NCI-H2081 (cell line): ENCODE measurements at places on chromosomes 7 and 10.

DNA sequence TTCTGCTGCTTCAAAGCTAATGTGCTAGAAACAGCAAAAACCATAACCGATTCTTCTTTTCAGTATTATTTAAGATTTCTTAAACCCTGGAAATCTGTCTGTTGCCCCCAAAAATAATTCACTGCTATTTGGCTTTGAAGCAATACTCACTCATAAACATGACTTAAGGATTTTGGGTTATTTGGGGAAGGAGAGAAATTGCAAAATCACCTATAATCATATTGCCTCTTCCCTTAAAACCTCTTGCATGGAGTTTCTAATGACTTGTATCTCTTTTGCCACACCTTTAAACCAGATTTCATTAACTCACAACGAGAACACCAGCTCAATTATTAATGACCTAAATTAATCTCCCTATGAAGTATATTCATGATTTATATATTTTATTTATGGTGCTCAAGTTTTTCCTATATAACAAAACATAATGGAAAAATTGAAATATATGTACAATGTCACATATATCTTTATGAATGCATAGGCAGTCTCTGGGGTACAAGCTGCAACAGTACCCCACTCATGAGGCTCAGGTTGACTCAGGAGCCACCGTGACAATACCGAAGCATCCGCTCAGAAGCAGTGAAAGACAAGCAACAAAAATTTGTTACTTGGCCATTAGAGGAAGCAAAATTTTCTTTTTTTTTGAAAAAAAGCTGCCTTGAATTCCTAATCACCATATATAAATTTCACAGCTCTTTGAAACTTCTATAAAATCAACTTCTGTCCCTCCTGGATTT lies 3.0 kb downstream of the NAMPT start:
- no peak for DNase-seq

- DNase-seq, result no peak
Measured at GRCh38 chr10:58508316-58508715, 4.4 kb upstream of the BICC1 start.

DNA sequence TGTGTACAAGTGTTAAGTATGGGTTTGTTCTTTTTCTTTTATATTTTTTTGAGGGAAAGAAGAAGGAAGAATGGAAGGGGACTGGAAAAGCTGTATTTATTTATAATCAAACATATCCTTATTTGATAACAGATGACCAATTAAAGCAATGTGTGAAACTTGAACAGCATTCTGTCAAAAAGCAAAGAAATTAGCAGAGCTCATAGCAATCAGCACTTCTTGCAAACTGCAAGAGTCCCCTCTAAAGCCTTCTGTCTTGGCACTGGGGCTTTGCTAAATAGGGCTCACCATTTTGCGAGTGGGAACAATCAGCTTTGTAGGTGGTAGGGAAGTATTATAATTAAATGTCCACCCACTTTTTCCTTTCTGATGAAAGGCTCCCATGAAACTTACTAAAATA lies 164.9 kb upstream of the LRRTM3 start:
- no peak for DNase-seq

DNA sequence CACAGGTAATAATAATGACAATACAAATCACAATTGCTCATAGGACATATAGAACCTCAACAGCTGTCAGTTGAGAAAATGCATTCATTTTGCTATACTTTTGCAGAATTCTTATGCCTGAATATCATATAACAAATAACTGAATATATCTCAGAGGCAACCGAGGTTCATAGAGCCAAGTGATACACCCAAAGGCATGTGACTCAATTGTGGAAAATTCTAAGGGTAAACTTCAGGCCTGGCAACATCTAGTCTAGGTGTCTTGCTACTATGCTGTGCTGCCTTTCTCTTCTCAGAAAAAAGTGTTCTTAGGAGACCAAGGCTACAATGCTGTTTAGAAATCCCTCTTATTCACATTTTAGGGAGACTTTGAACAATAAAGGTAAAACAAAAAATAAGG lies 270.7 kb downstream of the BAMBI start:
- no peak for DNase-seq

GRCh38 chr10:79932841-79933379 lies 16.0 kb downstream of the SFTPD start:
- no peak for DNase-seq

GRCh38 chr7:30168835-30169573 lies 34.2 kb downstream of the MTURN start:
- no peak for DNase-seq

DNA sequence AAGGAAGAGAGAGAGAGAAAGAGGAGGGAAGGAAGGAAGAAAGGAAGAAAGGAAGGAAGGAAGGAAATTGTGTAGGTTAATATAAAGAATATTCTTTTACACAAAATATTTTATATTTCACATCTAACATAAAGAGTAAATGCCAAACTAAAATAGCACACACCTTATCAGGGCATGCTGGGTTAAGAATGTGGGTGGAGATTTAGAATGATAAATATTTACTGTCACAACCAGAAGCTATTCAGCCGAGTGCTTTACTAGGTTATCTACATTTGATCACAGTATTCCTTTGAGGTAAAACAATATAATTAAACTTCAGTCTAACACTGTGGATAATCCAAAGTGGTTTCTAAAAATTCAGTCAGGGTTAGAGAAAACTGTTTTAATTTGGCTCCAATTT lies 103.3 kb downstream of the SEMA3A start:
- DNase-seq, result no peak

DNA sequence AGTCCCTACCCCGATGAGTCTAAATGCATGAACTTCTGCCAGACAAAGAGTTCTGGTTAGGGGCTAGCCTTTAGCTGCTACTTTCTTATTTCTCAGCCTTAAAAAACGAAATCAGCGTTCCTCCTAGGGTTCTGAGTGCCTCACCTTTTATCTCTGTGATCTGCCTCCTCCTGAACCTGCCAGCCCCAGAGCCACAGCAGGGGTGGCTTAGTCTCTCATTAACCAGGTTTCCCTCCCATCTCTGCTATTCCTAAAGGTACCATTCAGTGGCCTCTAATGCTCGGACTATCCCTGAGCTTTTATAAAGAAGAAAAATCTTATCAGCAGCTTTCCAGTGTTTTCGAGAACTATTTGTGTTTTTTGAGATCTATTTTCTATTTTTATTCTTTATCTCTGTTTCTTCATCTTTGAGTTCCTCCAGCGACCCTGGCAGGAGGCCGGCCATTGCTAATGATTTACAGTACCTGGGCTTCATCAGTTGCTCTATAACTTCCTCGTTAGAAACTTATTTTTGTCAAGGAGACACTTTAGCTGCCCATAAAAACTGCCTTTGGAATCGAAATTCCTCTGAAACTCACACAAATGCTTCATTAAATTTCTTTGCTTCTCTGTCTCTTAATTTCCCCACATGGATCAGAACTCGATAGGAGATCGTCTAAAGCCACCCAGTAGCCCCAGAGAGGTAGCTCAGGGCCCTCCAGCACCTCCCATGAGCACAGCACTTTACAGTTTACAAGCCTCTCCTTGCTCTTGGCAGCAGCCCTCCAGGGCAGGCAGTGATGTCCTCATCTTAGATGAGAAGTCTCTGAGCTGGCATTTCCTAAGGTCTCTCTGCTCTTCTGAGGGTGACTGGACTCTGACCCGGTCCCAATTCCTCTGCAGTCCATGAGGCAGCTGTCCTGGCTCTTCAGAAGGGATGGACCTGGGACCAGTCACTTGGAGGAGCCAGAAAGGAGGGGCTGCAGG lies 149.1 kb downstream of the EBF3 start:
- DNase-seq, result no peak

DNA sequence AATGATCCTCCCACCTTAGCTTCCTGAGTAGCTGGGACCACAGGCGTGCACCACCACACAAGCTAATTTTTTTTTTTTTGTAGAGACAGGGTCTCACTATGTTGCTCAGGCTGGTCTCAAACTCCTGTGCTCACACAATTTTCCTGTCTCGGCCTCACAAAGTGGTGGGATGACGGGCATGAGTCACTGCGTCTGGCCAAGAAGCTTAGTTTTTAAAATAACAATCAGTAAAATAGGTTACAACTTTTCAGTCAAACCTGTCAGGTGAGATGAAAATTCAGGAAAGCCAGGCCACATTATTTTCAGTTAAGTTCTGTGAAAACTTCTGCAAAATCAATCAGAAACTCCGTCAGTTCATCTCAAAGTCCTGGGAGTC lies 55.4 kb downstream of the FAM241B start:
- DNase-seq, result no peak

DNA sequence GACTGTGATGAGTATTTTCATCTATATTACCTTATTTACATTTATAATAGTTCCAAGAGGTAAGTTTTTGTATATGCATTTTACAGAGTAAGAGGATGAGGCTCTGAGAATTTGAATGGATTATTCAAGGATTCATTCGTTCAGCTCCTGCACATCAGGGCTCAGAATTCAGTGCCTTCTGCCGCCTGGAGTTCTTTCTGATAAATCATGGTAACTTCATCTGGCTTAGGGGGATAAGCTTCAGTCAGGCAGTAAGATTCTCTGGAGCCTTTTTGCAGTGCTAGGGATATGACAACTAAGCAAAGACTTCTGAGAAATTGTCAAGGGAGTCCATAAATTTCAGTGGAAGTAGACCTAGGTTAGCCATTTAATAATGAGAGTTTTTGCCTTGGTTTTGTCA lies 668.6 kb downstream of the NRG3 start:
- no peak for DNase-seq

GRCh38 chr7:156117542-156118247 lies 305.4 kb upstream of the SHH start:
- no peak for DNase-seq

DNA sequence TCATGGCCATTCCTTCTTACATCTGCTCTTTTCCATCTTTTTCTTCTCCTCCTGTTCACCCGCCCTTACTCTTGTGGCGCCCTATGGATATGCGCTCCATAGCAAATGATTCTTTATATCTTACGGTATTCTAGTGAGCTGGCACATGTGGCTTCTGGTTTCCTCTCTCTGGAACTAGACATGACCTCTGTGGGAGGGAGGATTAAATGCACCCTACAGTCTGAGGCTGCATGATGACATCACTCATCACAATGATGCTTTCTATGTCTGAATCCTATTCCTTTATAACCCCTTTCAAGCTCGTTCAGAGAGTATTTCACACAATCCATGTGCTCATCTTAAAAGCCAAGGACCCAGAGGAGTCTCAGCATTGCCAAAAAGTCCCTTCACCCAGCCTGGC lies 153.3 kb downstream of the EGFR start:
- DNase-seq, result no peak

- peak; percentile 54 for DNase-seq
Measured at GRCh38 chr10:128069351-128070051, 56.7 kb downstream of the MKI67 start.

DNA sequence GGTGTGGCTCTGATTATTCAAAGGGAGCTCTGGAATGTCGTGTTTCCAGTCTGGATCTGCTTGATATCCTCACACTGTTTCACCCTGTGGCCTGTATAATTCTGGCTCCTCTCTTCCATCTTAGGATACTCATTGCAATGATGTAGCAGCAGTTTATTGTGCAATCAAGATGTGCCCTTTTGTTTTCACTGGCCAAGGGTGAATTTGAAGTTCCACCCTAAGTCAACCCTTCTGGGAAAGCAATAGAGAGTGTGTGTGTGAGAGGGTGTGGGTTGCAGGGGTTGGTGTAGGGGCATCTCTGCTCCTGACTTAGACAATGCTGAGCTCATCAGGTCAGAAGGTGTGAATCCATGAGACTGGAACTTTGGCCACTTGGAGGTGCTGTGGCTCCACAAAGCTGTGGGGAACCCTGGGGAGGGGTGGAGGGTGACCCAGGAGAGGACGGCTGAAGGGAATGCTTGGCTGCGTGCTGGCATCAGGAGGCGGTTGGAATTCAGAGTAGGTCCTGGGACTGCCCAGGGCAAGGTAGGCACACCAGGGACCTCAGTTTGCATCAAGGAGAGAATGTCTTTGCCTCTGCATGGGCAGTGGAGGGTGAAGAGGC lies 118.0 kb upstream of the PRSS58 start:
- DNase-seq, result no peak

DNA sequence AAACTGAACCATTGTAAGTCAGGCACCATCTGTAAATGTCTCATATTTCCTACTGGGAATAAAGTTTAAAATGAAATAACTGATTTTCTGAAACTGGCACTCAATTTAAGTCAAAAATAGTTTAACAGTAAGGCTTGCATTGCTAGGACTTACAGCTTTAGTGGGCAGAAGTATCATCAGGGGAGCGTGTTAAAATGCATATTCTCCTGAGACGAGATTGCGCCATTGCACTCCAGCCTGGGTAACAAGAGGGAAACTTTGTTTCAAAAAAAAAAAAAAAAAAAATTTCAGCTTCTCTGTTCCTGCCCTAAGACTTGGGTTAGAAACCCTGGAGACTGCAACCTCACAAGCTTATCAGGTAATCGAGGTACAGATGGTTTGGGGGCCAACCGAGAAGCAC lies 65.4 kb downstream of the UBE3C start:
- no peak for DNase-seq

DNA sequence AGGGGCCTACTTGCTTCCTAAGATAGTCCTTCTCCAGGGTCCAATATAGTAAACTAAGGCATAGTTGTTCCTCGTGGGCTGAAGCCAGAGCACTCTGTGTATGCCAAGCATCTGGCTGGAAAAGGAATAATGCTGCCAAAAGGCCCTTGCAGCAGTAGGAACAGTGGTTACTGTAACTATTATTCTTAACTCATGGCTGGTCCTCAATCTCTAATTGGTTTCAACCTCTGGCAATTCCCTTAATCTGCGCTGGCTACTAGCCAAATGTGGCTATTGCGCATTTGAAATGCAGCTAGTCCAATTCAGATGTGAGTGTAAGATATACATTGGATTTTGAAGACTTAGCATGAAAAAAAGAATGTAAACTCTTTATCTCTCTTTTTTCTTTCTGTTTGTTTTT lies 27.8 kb upstream of the LBX1 start:
- no peak for DNase-seq

GRCh38 chr10:29895456-29895855 lies 163.9 kb downstream of the JCAD start:
- no peak for DNase-seq

GRCh38 chr7:130927062-130927461 lies 193.1 kb upstream of the KLF14 start:
- no peak for DNase-seq

DNA sequence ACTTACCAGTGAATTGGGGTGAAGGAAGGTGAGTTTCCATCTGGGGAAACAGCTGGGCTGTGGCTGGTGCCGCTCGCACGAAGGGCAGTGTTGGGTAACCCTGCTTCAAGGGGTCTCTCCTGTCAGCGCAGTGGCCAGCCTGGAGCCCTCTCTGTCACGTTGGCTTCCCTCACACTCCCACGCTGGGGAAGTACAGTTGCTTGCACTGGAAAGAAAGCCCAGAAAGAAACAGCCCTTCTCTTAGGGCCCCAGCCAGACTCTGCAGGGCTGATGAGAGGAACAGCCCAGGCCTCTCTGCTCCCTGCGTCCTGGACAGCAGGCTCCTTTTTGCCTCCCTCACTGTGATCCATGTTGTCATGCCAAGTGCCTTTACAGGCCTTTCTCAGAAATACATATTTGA lies 40.3 kb upstream of the TRIM8 start:
- no peak for DNase-seq

DNA sequence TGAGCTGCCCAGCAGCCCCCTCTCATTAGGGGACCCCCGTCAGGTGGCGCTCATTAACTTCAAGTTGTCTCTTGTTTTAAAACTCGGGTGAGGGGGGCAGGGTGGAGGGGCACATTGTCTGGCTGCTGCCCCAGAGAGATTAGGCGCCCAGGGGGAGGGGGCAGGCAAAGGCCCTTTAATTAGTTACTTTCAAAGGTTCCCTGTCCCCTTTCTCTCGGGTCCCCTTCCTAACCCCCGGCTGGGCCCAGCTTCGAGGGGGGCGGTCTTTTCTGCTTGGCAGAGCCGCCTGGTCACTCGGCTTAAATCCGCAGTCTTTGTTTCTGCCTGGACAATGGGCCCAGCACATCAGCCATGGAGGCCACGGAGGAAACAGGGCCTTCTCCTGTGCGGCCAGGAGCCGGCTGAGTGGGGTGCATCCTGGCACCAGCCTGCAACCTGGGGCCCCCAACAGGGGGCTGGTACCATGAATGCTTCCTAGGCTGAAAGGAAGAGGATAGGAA lies 38.9 kb upstream of the SLF2 start:
- DNase-seq, result no peak
